Epithelial cell of esophagus (primary cell): ENCODE measurements at places on chromosomes 6 and 20.

GRCh38 chr6:28803337-28803709 is 120.5 kb downstream of the TRIM27 start:
- no peak for DNase-seq

DNA sequence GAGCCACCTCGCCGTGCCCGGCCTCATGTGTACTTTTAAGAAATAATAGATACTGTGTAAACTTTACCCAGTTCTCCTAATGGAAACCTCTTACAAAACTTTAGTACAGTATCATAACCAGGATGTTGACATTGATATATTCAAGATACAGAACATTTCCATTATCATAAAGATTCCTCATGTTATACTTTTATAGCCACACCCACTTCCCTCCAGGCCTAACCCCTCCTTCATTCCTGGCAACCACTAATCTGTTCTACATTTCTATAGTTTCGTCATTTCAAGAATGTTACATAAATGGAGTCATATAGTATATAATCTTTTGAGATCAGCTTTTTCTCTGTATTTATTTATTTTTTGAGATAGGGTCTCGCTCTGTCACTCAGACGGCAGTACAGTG is 52.6 kb upstream of the SALL4 start:
- no peak for DNase-seq

- DNase-seq, result no peak
Observed at GRCh38 chr6:170210026-170210390, 80.9 kb downstream of the DLL1 start.

DNA sequence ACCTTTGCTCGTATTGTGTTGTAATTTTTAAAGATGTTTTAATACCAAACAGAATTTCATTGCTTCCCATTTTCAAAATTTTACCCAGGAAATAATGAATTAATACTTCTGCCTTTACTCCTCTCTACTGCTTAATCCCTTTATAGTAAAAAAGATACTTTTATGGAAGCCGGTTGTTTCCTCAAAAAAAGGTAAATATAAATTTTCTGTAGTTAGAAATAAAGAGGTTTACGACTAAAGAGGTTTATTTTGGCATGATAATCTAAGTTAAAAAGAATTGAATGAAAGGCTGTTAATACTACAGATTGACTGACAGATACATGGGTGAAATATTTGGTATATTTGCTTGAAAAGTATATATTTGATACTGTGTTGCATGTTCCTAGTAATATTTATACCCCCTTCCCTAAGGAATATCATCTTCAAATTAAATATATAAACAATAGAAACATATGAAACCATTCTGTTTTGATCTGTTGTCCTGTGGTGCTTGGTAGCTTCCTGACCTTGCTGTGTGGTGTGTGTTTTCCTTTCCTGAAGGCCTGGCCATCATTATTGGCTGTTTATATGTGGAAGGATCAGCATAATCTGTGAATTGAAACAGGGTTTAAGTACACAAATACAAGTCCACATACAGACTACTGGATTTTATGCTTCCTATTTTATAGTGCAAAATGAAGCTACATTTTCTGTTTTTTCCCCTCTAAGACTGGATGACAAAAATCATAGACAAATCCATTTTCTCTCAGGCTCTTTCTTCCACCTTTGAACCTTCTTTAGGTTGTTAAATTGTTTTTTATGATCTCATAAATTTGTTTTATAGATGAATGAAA is 2.3 kb downstream of the LIN28B start:
- no peak for DNase-seq

DNA sequence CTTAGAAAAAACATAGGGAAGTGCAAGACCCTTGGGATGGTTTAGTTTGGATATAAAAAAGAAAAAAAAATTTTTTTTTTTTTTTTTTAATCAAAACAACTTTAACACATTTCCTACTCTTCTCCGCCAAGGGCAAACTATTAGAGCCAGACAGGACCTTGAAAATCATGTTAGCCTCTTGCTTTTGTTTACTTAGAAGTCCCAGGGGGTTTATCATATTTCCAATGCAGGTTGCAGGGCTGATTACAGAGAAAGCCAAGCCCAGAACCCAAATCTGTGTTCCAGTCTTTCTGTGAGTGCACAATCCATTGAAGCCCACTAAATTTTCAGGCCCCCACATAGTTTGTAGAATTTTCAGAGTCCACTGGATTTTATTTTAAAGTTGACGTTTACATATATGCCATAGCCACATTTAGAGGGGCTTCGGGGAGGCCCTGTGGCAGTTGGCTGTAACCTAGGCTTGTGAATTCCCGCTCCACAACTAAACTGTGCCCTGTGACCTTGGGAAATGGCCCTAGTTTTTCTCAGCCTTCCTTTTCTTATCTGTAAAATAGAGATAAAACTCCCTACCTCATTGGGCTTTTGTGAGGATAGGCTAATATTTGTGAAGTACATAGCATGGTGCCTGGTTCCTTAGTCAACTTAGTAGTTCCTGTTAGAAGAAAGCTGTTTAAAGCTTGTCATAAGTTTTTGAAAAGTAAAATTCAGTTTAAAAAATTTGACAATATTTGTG is 55.7 kb downstream of the NCOA7 start:
- DNase-seq, result no peak

- DNase-seq, result no peak
Observed at GRCh38 chr6:128847431-128848210, 35.3 kb upstream of the LAMA2 start.

GRCh38 chr6:139760128-139760527 is 385.7 kb upstream of the CITED2 start:
- DNase-seq, result no peak

- DNase-seq, result no peak
Observed at GRCh38 chr6:19519941-19520340, 317.2 kb upstream of the ID4 start.
